ENCODE measurements at places on chromosomes 2 and 18.

- DNase-seq, result peak; percentile 16
These were observed 106.9 kb upstream of the OTOS start for GRCh38 chr2:240247241-240247867.

DNA sequence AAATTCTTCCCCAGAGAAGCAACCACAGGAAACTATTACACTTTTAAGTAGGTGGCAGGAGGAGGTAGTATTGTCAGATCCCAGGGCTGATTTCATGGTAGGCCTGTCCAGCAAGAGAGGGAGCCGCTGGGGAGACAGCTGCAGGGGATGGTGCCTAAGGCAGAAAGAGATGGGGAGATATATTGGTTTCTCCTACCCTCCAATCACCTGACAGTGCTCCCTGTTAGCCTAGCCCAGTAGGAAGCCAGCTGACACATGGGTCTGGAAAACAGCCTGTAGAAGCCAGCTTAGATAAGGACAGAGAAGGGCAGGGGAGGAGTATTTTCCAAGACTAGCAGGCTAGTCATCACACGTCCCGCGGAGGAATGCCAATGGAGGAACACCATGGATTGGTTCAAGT is 8.2 kb upstream of the SPOPL start:
- DNase-seq, result no peak

DNA sequence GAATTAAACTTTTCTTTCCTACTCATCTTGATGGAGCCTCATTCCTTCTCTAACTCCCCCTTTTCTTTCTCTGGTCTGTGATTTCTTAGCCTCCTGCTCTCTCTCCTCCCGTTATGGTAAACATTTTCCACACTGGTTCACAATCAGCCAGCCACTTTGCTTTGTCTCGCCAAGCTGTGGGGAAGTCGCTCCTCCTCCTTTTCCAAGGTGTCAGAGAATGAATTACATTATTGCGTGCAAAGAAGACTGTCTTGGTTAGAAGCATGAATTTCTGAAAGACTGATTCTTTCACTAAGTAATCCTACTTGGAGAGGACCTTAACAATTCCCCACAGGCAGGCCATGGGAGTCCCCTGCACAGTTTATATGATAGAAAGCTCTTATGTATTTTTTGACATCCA is 46.1 kb downstream of the RASGRP3 start:
- DNase-seq, result no peak

DNA sequence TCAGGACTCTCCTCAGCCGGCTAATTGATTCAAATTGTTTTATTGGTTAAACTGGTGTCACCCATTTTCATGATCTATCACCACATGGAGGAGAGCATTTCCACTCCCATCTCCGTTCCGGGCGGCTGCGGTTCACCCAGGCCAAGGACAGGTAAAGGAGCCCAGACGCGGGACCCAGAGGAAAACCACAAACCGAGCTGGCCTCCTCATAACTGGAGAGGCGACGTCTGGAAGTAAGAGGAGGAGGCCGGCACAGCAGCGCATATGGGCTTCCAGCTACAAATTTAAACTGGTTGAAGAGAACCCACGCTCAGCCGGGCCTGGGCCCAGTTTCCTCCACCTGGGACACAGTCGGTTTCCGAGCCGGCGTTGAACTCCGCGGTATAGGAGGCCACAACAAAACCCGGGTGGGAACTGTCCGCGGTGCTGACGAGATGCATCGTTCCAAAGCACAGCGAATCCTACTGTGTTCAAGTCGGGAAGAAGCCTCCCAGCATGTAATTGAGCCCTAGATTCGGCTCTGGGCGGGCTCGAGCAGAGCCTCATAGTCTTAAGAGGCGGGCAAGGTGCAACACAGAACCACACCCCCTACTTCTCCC is 3.0 kb upstream of the SKOR2 start:
- DNase-seq, result peak; percentile 65
